ENCODE measurements at places on chromosomes 12 and 14.

- DNase-seq = no peak
These were observed 11.7 kb downstream of the SSH1 start for GRCh38 chr12:108845696-108846095.

DNA sequence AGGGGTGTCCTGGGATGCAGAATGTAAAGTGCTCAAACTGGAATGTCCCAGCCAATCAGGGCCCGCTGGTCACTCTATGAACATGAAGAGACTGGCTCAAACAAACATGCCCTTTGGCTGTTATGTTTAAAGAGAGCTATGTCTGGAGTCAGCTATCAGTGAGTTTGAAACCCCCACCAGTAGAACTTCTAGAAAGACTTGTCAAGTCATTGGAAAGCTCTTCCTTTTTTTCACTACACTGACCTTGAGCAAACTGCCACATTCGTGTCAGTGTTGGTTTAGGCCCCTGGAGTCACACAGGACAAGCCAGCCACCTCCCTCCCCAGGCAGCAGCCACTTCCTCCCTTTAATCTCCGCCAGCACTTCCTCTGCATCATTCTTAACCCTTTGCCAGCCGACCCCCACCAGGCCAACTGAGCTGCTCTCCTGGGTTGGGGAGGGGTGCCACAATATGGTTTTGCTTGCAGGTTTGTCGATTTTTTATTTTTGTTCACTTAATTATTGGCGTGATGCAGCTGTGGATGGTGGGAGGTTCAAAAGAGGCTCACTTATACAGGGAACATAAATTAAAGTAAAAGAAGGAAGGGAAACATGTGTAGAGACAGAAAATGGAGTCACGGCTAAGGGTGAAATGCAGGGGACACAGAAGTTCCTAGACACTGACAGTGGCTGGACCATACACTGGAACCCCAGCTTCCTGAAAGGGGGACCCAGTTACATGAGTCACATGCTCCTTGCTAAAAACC lies 25.3 kb downstream of the CMKLR1 start:
- peak; percentile 62 for DNase-seq

DNA sequence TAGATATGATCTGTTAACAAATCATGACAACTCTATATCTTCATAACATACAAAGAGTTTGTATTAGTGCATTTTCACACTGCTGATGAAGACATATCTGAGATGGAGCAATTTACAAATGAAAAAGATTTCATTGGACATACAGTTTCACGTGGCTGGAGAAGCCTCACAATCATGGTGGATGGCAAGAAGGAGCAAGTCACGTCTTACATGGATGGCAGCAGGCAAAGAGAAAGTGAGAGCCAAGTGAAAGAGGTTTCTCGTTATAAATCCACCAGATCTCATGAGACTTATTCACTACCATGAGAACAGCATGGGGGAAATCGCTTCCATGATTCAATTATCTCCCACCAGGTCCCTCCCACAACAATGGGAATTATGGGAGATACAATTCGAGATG lies 157.6 kb downstream of the DUSP6 start:
- DNase-seq = no peak

DNA sequence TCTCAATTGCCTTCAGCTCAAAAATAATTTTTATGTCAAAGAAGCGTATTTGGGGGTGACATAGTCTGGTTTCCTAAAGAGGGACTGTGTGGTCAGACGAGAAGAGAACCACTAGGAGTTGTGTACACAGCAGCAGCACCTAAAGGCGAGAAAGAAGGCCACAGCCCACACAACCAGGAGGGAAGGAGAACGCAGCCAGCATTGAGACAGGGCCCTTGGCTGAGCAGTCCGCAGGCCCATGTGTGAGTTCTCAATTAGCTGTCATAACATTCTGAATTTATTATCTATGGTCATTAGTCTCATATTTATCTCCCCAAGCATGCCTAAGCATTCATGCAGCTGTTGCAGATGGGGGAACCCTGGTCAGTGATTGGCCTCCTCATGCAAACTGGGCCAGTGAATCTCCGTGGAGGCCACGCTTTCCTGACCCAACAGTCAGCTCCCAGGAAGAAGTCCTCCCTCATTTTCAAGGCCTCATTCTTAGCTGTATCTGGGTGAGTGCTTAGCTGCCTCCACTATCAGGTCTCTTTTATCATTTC lies 81.2 kb upstream of the ATF7IP start:
- DNase-seq = no peak

DNA sequence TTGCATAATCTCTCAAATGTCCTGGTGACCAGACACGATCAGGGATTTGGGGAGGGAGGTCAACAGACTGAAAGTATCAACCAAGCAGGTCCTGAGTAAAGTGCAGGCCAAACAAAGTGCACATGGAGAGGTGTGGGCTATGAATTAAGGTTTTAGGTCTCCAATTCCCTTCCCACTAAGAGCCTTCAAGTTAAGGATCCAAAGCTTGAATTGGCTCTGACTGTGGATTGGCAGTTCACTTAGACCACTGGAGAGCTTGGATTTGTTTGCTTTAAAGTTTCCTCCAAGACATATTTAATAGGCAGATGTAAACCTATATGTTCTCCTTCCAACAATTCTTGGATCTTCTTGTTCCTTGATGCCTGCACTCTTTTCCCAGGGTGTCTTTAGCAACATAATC lies 129.6 kb upstream of the IGF1 start:
- DNase-seq = no peak

GRCh38 chr14:28407996-28408395 lies 358.6 kb upstream of the FOXG1 start:
- DNase-seq = no peak

- no peak for DNase-seq
These were observed 8.8 kb upstream of the HECTD1 start for GRCh38 chr14:31216359-31216758.

GRCh38 chr12:8040791-8041190 lies 8.3 kb downstream of the FOXJ2 start:
- DNase-seq = no peak

Data from CD4-positive, alpha-beta T cell treated with Interleukin-4 for 1 hour (primary cell).